ENCODE measurements at places on chromosomes 12 and 14.

DNA sequence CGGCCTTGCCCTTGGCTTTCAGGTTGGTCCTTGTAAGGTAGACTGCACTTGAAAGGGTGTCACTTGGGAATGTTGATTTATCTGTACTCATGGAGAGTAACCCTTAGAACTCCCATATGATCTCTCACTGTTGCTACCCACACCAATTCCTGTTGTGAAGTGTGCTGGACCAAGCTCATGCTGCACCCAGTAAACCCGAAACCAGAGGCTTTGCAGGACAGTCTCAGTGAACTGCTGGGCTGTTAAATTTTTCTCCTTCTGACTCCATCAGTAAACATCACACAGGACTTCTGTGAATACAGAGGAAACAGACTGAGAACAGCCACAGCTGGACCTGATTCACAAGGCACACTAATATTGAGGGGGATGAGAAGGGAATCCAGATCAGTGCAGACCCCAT, 783.0 kb downstream of the TMEM121 start:
- no peak for DNase-seq

DNA sequence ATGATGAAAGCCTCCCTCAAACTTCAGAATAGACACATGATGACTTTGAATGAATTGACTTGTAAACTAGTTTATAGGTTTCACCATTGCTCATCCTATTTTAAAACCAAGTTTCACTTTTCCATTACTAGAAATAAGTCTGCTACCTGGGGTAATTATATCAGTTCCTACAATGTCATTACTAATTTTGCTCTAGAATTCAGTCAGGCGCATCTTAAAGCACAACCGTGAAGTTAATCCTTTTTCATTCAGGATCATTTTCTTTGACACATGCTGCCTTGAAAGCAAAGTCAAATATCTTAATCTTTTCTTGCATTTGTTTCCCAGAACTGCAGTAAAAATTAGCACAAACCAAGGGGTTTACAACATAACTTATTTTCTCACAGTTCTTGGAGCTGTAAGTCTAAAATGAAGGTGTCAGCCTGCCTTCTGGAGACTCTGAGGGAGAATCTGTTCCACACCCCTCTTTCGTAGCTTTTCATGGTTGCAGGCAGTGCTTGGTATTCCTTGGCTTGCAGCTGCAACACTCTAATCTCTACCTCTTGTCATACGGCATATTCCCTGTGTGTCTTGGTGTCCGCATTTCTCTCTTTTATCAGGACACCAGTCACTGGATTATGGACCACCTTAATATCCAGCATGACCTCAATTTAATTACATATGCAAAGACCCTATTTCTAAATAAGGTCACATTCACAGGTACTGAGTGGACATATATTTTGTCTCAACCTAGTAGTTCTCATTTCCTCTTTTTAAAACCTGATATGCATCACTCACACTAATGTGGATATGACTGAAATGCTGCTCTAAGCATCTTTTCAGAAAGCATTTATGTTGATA, 114.3 kb upstream of the PDZRN4 start:
- no peak for DNase-seq

DNA sequence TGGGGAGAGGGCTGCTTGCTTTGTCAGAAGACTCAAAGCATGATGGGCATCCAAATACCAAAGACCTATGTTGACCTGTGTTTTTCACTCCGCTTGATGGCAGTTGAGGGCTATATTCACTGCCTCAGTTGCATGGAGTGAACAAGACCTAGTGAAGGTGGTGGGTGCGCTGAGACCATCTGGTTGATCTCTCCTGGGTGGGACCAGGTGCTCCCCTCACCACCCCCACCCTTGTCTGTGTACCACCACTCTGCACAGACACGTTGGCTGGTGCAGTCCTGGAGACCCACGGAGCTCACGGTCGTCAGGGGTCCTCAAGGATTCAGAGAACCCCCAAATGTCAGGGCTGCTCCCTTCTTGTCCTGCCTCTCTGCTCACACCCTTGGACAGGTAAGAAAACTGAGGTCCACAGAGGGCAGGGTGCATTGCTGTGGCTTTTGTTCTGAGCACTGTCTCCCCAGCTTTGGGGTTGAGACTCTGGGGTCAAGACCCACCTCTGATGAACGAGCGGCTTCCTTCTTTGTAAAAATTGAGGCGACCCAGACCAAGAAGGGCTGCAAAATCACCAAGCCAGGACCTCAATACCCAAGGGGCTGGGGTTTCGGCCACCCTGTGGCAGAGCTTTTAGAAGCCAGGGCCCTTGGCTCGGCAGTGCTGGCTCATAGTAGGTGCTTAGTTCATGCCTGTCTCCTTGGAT, 166.3 kb upstream of the RTL1 start:
- no peak for DNase-seq

GRCh38 chr14:38745861-38746260, 357.2 kb downstream of the SEC23A start:
- no peak for DNase-seq

- no peak for DNase-seq
Measured at GRCh38 chr14:100691395-100692056, 35.2 kb upstream of the DLK1 start.
